ENCODE measurements at places on chromosomes 16 and 17.

- H3K4me3 ChIP-seq: no peak overlapping the region
- no peaks in the 10 kb centered on the region for H3K36me3 ChIP-seq
- no peaks in the 10 kb centered on the region for H3K27me3 ChIP-seq
- H3K4me1 ChIP-seq: peaks cover 23% of the 10 kb centered on the region
- H3K27ac ChIP-seq: no peak overlapping the region
These were observed 11.8 kb upstream of the SLC25A19 start for GRCh38 chr17:75301049-75301448.

- no peak overlapping the region for H3K4me3 ChIP-seq
- DNase-seq: no peak
- H3K27me3 ChIP-seq: no peaks in the 10 kb centered on the region
- peaks cover 7% of the 10 kb centered on the region for H3K4me1 ChIP-seq
These were observed 7.3 kb upstream of the TLCD3A start for GRCh38 chr17:725084-725483.

DNA sequence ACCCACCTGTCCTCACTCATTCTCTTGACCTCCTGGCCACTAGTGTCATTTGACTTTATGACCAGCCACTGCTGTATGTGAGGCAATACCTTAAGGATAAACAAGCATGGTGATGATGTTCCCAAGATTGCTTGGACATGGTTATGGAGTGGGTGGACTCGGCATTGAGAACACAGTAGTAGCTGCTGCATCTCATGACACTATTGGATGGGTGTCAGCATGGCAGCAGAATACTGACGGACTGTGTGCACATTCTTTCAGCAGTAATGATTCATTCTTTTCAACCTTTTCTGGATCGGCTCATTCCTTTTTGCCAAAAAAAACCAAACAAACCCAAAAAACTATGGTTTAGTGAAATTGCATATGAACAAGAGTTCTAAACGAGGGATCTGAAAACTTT, 13.5 kb downstream of the SPECC1 start:
- no peak overlapping the region for H3K27ac ChIP-seq
- DNase-seq: no peak
- H3K4me3 ChIP-seq: no peak overlapping the region
- peaks cover 4% of the 10 kb centered on the region for H3K27me3 ChIP-seq
- no peaks in the 10 kb centered on the region for H3K36me3 ChIP-seq

- no peak for DNase-seq
- H3K27ac ChIP-seq: no peak overlapping the region
- no peaks in the 10 kb centered on the region for H3K4me1 ChIP-seq
These were observed 108.8 kb upstream of the RPL38 start for GRCh38 chr17:74094651-74095050.

- no peak within 1 kb of the TSS for H3K27ac ChIP-seq
- peak; percentile 12 for DNase-seq
- H3K4me3 ChIP-seq: peak within 1 kb of the TSS; percentile 68
- no peaks in the 10 kb centered on the region for H3K36me3 ChIP-seq
These were observed at the start of gene CRHR1 for GRCh38 chr17:45784293-45784740. CRHR1 (plus strand) TSS chr17:45784320; CDS start chr17:45784545, 225 bp downstream.

- H3K4me3 ChIP-seq: peak overlapping the region; percentile 17
- H3K27me3 ChIP-seq: no peaks in the 10 kb centered on the region
- peaks cover 34% of the 10 kb centered on the region for H3K36me3 ChIP-seq
These were observed 3.0 kb downstream of the CDT1 start for GRCh38 chr16:88806491-88807111.

DNA sequence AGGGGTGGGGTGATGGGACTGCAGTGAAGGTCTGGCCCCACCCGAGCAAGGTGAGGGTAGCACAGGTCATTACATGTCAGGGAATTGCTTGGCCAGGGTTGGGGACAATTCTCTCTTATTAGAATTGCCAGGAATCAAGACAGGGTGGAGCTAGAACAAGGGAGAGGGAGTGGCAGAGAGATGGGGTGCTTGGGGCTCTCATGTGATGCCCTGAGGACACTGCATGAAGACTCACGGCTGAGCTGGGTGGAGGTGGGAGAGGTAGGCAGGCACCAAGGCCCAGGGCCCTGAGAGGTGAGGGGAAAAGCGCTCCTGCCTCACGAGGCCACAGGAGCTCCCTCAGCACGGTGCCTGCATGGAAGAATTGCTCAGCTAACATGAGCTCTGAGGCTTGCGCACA, 3.6 kb downstream of the DPEP1 start:
- peaks cover 2% of the 10 kb centered on the region for H3K27me3 ChIP-seq
- peak overlapping the region; percentile 55 for H3K4me3 ChIP-seq
- no peaks in the 10 kb centered on the region for H3K36me3 ChIP-seq
- H3K4me1 ChIP-seq: peaks cover 11% of the 10 kb centered on the region

DNA sequence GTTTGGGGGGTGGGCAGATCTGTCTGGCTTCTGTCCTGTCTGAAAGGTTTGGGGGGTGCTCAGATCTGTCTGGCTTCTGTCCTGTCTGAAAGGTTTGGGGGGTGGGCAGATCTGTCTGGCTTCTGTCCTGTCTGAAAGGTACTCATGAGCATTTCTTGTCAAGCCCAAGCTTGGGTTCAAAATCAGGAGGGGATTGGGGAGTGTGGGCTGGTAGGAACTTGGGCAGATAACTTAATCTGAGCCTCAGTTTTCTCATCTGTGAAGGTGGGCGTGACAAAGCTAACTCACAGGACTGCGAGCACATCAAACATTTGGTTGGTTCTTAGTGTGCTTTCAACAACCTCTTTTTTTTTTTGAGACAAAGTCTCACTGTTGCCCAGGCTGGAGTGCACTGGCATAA, 35.2 kb downstream of the HAPSTR1 start:
- H3K27ac ChIP-seq: peak overlapping the region; percentile 82
- peaks cover 8% of the 10 kb centered on the region for H3K36me3 ChIP-seq
- H3K27me3 ChIP-seq: no peaks in the 10 kb centered on the region

- peaks cover 12% of the 10 kb centered on the region for H3K27me3 ChIP-seq
- H3K4me1 ChIP-seq: peaks cover 16% of the 10 kb centered on the region
- no peaks in the 10 kb centered on the region for H3K36me3 ChIP-seq
- H3K4me3 ChIP-seq: peak overlapping the region; percentile 30
- DNase-seq: no peak
These were observed 386.4 kb upstream of the TNRC6C start for GRCh38 chr17:77572065-77572601.

DNA sequence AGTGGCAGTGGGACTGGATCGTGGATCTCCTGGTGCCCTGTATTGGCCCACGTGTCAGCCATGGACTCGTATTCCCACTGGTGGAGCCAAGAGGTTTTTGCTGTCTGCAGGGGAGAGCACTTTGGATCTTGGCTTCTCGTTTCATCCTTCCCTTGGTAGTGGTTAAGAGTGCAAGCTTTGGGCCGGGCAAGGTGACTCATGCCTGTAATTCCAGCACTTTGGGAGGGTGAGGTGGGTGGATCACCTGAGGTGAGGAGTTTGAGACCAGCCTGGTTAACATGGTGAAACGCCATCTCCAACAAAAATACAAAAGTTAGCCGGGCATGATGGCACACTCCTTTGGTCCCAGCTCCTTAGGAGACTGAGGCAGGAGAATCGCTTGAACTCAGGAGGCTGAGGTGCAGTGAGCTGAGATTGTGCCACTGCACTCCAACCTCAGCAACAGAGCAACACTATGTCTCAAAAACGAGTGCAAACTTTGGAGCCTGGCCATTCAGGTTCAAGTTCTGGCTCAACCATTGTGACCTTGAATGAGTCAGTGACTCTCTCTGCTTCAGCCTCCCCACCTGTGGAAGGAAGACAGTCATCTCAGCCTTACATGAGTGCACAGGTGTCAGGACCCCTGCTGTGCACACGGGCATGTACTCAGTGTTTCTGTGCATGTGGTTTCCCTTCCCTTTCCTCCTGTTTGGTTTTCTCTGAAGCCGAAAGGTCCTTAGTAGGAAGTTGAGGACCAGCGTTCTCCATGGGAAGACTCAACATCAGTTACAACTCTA, 57.4 kb downstream of the PLCG2 start:
- H3K4me3 ChIP-seq: peak overlapping the region; percentile 17
- no peaks in the 10 kb centered on the region for H3K36me3 ChIP-seq
- no peaks in the 10 kb centered on the region for H3K27me3 ChIP-seq
- DNase-seq: no peak
- peaks cover 47% of the 10 kb centered on the region for H3K4me1 ChIP-seq

- DNase-seq: no peak
- no peak overlapping the region for H3K4me3 ChIP-seq
- H3K36me3 ChIP-seq: peaks cover 43% of the 10 kb centered on the region
- H3K27me3 ChIP-seq: no peaks in the 10 kb centered on the region
These were observed 8.6 kb downstream of the BRD7 start for GRCh38 chr16:50360033-50360778.

DNA sequence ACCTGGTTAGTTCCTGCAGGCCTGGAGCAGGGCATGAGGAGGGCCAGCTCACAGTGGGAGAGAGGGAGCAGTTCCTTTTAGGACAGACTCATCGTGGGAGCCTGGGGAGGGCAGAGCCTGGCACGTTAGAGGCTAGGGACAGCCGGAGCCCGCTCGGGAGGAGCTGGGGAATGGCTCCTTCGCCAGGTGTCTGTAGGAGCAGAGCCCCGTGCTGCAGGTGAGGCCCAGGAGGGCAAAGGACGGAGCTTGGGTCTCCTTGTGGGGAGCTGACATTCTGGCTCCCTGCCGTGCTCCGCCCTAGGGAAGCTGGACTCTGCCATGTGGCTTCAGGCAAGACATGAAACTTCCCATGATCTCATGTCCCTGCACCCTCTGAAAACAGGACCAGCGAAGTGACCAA, 18.7 kb upstream of the MTSS2 start:
- H3K4me3 ChIP-seq: no peak overlapping the region
- H3K27me3 ChIP-seq: no peaks in the 10 kb centered on the region
- H3K27ac ChIP-seq: no peak overlapping the region
- no peak for DNase-seq
- no peaks in the 10 kb centered on the region for H3K36me3 ChIP-seq

- DNase-seq: peak; percentile 89
- H3K4me1 ChIP-seq: peaks cover 61% of the 10 kb centered on the region
- peak overlapping the region; percentile 43 for H3K27ac ChIP-seq
- no peaks in the 10 kb centered on the region for H3K36me3 ChIP-seq
- H3K4me3 ChIP-seq: no peak overlapping the region
- peaks cover 10% of the 10 kb centered on the region for H3K27me3 ChIP-seq
These were observed 8.5 kb downstream of the CCL18 start for GRCh38 chr17:36072431-36073121.

DNA sequence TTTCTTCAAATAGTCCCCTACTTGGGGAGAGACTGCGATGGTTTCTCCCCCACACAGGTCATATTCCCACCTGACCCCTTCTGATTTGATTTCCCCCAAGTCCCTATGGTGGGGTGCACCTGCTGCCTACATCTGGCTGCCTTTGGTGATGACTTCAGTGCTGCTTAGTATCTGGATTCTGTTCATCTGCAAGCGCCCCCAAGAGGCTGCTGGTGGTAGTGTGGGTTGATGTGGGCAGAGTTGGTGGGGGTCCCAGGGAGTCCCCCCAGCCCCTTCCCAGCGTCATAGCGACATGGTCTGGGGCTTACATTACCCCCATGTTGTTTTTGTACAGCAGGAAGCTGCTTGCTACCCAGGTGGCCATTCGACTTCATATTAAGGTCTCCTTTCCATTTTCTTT, 99.2 kb downstream of the NTN1 start:
- peak; percentile 24 for DNase-seq
- H3K27ac ChIP-seq: no peak overlapping the region
- H3K27me3 ChIP-seq: peaks cover 17% of the 10 kb centered on the region
- no peak overlapping the region for H3K4me3 ChIP-seq

DNA sequence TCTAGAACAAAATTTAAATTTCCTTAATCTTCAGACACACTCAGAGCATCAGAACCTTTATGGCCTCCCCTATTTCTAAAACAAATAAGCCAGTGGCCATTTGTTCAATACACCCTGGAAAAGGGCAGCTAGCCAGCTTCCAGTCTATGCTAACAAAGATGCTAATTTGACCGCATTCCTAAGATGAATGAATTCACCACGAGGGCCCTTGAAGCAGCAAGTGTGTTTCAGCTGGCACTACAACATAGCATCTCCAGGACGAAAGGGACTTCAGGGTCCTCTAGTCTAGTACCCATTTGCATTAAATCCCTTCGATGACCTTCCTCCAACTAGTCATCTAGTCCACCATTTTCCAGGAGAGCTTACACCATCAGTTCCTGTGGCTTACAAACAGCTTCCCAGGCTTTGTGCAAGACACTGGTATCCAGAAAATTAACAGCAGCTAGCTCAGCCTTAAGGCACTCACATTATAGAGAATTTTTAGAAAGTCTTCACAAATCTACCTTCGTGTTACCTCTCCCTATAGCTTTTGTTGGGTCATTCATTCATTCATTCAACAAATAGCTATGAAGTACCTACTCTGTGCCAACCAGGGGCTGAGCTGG, 10.9 kb downstream of the KRT37 start:
- H3K4me1 ChIP-seq: peaks cover 7% of the 10 kb centered on the region
- no peaks in the 10 kb centered on the region for H3K36me3 ChIP-seq
- H3K27me3 ChIP-seq: peaks cover 2% of the 10 kb centered on the region

GRCh38 chr17:61255647-61256046, 144.0 kb upstream of the TBX2 start:
- no peak overlapping the region for H3K4me3 ChIP-seq
- H3K27me3 ChIP-seq: no peaks in the 10 kb centered on the region
- peaks cover 15% of the 10 kb centered on the region for H3K4me1 ChIP-seq
- DNase-seq: no peak

DNA sequence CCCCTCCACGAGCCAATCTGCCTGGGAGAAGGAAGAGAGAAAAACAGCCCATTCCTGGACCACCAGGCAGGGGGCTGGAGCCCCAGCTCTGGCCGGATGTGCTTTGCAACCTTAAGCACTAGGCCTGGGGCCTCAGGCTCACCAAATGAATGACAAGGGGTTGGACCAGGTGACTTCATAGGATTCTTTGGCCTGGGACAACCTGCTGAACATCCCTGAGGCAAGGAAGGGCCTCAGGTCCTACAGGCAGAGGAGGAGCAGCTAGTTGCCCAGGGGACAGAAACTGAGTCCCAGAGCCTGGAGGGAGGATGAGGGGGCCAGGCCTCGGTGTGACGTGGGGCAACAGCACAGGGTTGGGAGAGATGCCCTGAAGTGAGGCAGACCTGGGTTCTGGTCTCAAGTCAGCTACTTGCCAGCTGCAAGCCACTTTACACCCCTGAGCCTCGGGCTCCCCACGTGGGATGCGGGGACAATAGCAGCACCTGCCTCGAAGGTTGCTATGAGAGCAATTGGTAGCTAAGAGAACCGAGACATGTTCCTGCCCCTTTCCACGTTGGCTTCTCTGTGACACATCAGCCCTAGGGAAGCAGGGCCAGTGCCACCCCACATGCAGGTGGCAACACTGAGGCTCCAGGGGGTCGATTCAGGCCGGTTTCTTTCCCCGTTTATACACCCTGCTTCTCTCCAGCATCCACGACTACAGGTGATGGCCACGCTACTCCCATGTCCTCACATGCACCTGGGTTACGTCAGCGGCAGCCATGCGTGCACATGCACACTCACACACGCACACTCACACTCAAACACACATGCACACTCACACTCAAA, 42.6 kb downstream of the CFAP20 start:
- no peaks in the 10 kb centered on the region for H3K27me3 ChIP-seq
- H3K4me1 ChIP-seq: no peaks in the 10 kb centered on the region
- no peak for DNase-seq
- no peak overlapping the region for H3K27ac ChIP-seq
- H3K4me3 ChIP-seq: no peak overlapping the region

- H3K4me3 ChIP-seq: no peak overlapping the region
- H3K4me1 ChIP-seq: no peaks in the 10 kb centered on the region
- no peaks in the 10 kb centered on the region for H3K36me3 ChIP-seq
- DNase-seq: no peak
These were observed 37.7 kb upstream of the NUFIP2 start for GRCh38 chr17:29331708-29332085.
